ENCODE measurements at places on chromosomes 2 and 18.

- DNase-seq: peak; percentile 97
Observed at GRCh38 chr18:79944126-79944731, 7.2 kb downstream of the SLC66A2 start.

DNA sequence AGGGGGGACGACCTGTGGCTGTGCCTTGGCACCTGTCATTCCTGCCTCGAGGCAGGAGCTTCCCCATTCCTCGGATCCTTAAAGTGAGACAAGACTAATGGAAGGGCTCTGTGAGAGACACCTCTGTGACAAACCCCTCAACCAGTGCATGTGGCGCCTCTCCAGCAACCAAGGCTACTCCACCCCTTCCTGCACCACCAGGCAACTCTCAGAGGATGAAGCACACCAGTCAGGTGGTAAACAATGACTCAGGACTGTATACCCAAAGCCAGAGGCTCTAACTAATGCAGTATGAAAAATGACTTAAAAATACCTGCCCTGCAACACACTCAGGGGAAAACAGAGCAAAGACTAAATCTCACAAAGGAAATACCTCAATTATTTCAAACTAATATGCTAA is 136.9 kb downstream of the UXS1 start:
- DNase-seq: no peak

- DNase-seq: no peak
Observed at GRCh38 chr2:241629762-241630435, 7.1 kb downstream of the THAP4 start.

- no peak for DNase-seq
Observed at GRCh38 chr2:217297096-217297495, 437.2 kb upstream of the TNP1 start.

DNA sequence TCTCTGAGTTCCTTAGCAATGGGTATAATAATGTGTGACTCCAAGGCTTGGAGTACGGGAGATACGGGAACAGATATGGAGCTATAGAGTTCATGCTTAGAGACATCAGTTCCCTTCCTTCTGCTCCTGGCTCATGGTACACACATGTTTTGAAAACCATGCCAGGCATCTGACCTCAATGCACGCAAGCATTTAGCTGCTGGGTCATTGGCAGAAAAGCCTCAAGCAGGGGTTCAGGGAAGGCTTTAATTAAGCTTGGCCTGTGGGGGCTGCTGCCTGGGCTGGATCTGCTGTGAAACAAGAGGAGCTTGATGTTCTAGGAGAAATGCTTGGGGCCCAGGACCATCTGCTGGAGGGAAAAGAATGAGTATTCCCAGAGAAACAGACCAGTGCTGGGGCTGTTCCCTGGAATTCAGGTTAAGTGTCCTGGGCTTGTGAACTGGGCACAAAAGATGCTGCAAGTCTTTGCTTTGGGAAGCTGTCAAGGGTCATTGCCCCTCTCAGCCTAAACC is 3.2 kb downstream of the ALLC start:
- DNase-seq: no peak
